Heart right ventricle (tissue), 16 donors: ENCODE measurements at places on chromosomes 13 and 19. TPM values are rescaled to one million over a fixed set of nuclear protein-coding genes. Genes with fewer than 3 reads are reported as not detected.

DNA sequence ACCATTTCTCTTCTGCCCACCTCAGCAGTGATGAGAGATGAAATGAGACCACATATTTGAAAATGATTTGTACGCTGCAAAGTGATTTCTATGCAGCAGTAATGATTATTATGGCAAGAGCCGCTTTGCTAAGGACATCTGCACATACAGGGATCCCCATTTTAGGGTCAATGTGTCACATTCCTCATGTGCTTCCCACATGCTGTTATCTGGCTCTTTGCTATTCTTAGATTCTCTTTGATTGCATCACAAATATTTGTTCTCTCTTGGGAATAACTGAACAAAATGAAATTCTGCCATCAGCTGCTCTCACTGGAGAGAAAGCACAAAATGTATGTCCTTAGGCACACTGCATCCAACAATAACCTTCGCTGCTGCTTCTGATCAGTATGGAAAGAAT lies 209.5 kb upstream of the IPO5 start:
- DNase-seq, result no peak

- no peak for DNase-seq
Observed at GRCh38 chr19:4807188-4807587, 15.7 kb downstream of the FEM1A start.

DNA sequence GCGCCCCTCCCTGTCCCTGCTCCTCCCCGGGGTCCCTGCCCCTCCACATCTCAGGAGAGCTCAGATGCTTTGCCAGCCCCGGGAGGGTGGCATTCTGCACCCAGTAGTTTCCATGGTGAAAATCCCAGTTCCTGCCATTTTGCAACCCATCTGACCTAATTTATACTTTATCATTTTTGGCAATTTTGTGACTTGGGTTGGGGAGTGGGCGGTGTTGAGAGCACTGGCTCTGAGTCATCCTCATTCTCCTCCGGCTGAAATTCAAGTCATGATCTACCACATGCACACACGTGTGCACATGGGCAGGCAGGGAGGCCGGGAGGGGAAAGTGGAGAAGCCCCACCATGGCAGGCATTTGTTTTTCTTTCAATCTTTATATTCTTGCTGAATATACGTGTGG lies 208.6 kb downstream of the URI1 start:
- DNase-seq, result no peak

DNA sequence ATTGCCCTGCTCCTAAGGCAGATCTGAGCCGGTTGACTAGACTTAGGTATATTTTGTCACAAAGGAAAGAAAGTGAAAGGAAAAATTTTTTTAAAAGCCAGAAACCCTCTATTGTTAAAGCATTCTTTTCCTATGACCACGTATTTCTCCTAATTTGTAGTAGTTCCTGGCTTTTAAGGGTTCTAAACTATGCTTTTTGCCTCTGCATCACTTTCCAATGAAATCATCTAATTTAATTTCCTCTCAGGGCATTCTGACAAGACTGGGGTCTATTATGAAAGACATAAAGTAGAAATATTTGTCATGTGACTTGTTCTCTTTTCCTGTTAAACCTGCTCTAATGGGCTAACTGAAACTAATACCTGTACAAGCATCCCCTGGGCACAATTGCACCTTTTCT lies 233.0 kb upstream of the PRR20A start:
- DNase-seq, result no peak

DNA sequence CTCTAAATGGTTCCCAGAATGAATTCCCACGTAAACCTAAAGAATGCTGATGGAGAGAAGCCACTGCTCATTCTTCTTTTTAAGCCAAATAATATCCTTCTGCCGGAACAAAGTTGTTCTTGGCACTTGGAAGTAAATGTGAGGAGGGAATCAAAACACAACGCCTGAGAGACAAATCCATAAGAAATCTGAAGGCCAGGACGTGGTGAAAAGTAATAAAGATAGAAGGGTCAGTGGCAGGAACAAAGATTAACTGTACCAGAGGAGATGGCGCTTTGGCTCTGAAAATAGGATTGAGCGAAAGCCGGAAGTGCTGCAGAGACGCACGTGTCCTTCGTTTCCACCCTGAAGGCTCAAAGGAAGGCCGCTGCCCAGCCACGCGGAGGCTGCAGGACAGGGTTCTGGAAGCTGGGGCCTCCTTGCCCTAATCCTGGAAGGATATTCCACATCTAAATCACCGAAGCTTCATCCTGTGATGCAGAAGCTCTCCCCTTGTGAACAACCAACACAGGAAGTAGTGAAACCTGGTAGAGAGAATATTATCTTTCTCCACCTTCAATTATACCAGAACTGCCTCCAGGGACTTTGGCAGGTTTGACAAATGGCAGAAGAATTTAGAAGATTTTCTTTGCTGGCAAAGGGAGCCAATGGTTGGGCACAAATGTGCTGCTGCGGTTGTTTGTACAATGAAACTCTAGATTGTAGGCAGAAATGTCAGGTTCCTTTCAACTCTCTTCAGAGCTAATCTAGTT lies 214.6 kb upstream of the SERP2 start:
- DNase-seq, result no peak

- no peak for DNase-seq
Observed at GRCh38 chr13:71055644-71056043, 811.4 kb downstream of the DACH1 start.

GZMM gene
- polyA plus RNA-seq, result 0.46 TPM

ZFP14 gene
- polyA plus RNA-seq, result 0.62 TPM

LATS2 gene
- 10.9 TPM for polyA plus RNA-seq

SAE1 gene
- polyA plus RNA-seq, result 60.2 TPM

MAB21L1 gene
- 0.37 TPM for polyA plus RNA-seq
